ENCODE measurements at places on chromosomes 3 and 15. TPM values are rescaled to one million over a fixed set of nuclear protein-coding genes. Genes with fewer than 3 reads are reported as not detected.

FAM240A gene
- total RNA-seq: not detected

TERC gene
- total RNA-seq: 4.0 TPM

ADAMTSL3 gene
- total RNA-seq: not detected

CLRN1 gene
- total RNA-seq: not detected

DNA sequence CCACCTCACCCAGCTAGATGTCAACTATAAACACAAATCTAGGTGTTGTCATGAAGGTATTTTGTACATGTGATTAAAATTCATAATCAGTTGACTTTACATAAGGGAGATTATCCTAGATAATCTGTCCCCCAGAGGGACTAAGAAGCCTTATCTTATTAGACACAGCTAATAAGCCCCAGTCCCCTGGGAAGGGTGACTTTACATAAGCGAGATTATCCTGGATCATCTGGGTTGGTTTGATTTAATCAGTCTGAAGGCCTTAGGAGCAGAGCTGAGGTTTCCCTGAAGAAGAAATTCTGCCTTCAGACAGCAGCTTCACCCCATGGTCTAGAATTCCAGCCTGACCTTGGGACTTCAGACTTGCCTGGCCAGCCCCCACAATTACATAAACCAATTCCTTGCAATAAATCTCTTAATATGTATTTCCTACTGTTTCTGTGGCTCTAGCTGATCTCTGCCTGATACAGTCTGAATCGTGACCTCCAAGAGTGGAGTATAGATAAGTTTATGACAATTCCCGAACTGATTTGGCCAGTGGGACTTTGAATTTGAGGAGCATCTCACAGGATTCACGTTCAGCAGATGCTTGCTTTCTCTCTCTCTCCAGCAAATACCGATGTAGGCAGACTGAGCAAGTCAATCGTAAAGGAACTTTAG, 66.5 kb downstream of the MRPL46 start:
- DNase-seq: no peak

DNA sequence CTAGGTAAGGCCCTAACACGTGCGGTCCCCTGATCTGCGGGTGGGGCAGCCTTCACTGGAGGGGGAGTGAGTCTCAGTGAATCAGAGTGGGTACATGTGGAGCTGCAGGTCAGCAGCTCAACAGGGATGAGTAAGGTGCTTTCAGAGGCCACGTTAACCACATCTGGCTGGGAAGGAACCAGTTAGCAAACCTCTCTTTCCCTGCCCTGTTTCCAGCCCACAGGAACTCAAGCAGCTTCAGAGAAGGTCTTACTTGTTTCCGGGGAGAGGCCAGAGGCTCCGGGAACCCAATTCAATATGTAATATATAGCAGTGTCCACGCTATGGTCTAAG, 175.3 kb downstream of the XXYLT1 start:
- no peak for DNase-seq

- no peak for DNase-seq
These were observed 280.0 kb downstream of the IGSF11 start for GRCh38 chr3:118754406-118755252.

- no peak for DNase-seq
These were observed 66.1 kb upstream of the DLG1 start for GRCh38 chr3:197364410-197365071.

DNA sequence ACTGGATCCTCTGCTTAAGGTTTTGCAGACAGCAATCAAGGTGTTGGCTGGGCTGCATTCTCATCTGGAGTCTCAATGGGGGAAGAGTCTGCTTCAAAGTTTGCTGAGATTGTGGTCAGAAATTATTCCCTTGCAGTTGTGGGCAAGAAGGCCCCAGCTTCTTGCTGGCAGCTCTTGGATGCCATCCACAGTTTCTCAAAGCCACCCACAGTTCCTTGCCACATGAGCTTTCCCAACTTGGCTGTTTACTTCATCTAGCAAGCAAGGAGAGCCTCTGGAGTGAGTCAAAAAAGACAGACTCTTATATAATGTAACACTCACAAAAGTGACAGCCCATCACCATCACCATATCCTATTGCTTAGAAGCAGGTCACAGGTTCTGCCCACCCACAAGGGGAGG, 62.1 kb upstream of the ABHD2 start:
- DNase-seq: no peak

DNA sequence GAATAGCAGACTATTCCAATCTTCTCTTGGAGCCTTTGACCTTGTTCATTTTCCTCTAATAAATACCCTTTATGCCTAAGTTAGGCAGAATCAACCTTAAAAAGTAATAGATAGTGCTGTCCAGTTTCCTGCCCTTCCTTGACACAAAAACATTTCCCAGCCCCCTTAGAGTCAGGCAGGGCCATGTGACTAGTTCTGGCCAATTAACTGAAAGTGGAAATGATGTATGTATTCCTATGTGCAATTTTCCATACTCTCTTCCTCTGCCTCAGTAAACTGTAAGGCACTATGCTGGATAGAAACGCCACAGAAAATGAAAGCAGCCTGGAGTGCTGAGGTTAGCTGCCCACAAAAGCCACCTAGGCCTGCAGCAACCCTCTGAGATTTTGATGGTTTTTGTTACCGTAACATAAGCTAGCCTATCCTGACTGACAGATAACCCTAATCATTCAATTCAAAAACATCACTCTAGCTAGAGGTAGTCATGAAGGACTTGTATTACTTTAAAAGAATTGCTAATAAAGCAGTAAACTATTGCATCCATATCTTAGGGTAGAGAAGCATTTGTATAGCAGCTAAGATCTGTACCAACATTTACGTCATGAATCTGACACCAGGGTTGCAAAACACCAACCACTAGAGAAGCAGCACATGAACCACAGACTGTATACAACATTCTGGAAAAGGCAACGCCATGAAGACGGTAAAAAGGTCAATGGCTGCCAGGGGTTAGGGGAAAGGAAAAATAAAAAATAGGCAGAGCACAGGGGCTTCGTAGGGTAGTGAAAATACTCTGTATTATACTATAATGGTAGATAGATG, 112.9 kb downstream of the ULK4 start:
- DNase-seq: no peak
